ENCODE measurements at places on chromosomes 4 and X.

GRCh38 chr4:5823542-5824211 lies 69.2 kb downstream of the CRMP1 start:
- no peak for DNase-seq

DNA sequence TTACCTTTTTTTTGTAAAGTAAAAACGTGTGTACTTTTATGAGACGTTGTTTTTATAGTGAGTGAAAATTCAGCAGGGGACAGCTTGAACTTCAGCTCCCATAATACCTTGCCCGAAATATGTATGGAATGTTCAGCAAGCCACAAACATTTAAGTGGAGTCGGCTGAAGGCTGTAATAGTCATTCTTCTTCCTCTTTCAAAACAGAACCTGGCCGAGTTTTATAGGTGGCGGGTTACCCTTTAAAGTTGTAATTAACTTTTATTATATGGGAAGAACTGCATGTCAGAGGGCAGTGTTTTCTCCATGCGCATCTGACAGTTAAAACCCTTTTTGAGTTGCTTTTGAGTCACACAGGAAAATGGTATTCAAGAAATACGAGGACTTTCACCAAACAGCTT lies 50.7 kb downstream of the CLDN34 start:
- DNase-seq, result no peak

DNA sequence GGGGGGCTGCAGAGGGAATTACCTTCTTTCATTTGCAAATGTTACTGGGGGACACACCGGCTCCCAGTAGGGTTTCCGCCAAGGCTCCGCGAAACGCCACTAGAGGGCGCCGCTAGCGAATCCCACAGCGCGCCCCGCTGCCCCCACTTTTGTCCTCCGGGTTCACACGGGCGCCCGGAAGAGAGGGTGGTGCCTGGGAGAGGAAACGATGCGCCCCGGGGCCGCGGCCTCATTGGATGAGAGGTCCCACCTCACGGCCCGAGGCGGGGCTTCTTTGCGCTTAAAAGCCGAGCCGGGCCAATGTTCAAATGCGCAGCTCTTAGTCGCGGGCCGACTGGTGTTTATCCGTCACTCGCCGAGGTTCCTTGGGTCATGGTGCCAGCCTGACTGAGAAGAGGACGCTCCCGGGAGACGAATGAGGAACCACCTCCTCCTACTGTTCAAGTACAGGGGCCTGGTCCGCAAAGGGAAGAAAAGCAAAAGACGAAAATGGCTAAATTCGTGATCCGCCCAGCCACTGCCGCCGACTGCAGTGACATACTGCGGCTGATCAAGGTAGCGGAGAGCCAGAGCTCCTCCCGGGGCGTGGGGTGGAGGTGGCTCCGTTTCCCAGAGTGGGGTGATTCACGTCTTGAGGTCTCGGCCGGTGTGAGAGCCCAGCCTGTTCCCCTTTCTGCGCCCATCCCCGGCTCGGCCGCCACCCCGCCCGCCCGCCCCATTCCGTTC lies at the start of gene SAT1:
TSS of gene SAT1 (plus strand) at position 311 of the 726 bp plus-strand sequence. CDS start at position 490, 179 bp downstream.
- peak; percentile 90 for DNase-seq

GRCh38 chr4:150242820-150243458 lies 164.7 kb downstream of the DCLK2 start:
- DNase-seq, result no peak

GRCh38 chr4:40412866-40413795 lies 78.0 kb downstream of the CHRNA9 start:
- no peak for DNase-seq

GRCh38 chr4:184907216-184907615 lies 81.4 kb upstream of the ACSL1 start:
- no peak for DNase-seq

DNA sequence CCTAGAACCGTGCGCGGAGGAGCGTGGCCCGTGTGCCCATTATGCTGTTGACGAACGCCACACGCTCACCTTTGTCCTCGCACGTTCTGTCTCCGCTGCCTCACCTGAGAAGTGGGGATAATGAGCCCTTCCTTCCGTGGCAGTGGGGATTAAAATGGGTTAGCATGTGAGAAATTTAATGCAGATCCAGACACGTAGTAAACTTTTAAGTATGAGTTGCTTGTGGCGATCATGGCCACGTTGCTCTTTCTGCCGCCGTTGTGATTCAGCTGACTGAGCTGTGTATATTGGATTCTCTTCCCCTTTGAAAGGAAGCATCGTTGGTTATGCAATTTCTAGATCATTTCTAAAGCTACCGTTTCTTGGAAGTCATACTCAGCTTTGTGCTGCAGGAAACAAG lies 16.5 kb downstream of the TBC1D14 start:
- no peak for DNase-seq

- no peak for DNase-seq
These were observed 22.9 kb upstream of the FAT1 start for GRCh38 chr4:186746581-186746980.

- DNase-seq, result no peak
These were observed 382.8 kb downstream of the KLHL4 start for GRCh38 chrX:87900320-87900908.

- DNase-seq, result no peak
These were observed 150.7 kb upstream of the EOLA2 start for GRCh38 chrX:150088766-150089518.

DNA sequence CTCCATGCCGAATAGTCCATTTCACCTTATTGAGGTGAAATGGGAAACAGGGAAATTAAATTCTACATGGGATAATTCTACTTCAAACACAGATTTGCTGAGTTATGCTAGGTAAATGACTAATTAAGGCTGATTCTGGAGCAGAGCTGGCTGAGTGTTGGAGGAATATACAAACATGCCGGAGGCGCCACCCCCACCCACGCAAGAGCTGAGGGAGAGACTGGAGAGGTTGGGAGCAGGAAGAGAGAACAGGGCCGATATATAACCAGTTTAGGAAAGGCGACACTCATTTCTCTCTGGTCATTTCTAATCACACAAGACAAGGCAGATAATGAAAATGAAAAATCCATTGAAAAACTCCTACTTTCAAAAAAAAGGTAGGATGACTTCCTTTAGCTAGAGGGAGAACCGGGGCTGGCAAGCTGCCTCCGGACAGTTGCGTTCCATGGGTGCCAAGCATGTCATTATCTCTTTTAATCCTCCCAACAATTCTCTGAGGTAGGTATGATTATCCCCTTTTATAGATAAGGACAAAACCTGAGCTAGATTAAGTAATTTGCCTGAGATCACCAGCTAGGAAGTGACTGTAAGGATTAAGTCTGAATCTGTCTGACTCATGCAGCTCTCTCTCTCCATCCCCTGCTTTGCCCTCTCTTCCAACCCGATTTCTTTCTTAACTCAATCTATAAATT lies 27.6 kb upstream of the CFAP299 start:
- DNase-seq, result no peak

DNA sequence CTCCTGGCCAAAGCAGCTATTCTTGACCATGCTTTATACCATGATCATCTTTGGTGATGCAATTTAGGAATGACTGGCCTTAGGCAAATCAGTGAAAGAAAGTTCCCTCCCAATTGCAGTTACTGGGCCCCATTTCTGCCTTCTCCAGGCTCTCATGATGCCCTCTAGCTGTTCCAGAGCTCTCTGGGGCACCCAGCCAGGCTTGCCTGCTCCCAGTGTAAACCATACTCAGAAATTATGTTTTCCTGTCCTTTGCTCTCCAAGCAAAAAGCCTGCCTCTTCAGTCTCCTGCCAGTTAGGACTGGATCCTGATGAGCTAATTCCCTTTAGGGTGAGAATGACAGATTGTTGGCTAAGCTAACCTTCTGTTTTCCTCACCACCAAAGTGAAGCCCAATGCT lies 85.3 kb upstream of the RBPJ start:
- no peak for DNase-seq

GRCh38 chrX:93428497-93428896 lies 244.9 kb downstream of the NAP1L3 start:
- DNase-seq, result no peak

- no peak for DNase-seq
These were observed 214.6 kb upstream of the FAM241A start for GRCh38 chr4:111930659-111931058.

GRCh38 chr4:96205143-96205936 lies 365.4 kb downstream of the PDHA2 start:
- no peak for DNase-seq

- DNase-seq, result no peak
These were observed 2.0 kb downstream of the ANTXR2 start for GRCh38 chr4:80070880-80071603.

- DNase-seq, result no peak
These were observed 90.2 kb downstream of the SLC2A9 start for GRCh38 chr4:9931146-9931545.

DNA sequence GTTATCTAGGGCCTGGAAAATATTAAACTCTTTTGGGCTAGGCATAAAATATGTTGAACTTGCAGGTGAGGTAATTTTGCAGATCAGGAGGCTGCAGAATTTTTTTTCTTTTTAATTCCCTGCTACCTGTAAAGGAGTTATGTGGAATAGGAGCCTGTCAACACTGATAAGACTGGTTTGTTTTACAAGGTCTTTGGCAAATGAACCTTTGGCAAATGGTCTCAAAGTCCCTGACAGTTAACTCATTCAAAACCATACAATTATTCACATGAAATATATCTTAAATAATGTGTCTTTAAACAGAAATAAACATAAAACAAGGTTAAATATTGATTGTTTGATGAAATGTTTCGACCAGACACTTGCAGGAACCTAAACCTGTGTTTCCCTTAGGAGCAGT lies 340.2 kb downstream of the GASK1B start:
- DNase-seq, result no peak

- DNase-seq, result no peak
These were observed 35.8 kb downstream of the STOX2 start for GRCh38 chr4:183940864-183941263.

DNA sequence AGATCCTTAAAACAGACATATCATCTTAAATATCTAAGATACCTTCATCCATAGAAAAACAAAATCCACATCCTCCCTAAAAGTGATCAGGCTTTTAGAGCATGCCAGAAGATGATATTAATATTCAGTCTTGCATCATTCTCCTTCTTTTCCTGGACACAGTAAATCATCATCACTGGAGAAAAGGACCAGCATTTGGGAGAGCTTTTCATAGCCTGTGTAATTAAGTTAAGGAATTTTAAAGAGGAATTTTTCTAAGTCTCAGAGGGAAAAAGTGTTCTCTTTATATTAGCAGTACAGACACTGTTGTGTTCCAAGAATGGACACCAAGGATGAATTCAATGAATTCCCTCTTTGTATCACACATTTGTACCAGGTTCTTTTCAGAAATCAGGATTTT lies 696 bp downstream of the SCRG1 start:
- DNase-seq, result no peak

DNA sequence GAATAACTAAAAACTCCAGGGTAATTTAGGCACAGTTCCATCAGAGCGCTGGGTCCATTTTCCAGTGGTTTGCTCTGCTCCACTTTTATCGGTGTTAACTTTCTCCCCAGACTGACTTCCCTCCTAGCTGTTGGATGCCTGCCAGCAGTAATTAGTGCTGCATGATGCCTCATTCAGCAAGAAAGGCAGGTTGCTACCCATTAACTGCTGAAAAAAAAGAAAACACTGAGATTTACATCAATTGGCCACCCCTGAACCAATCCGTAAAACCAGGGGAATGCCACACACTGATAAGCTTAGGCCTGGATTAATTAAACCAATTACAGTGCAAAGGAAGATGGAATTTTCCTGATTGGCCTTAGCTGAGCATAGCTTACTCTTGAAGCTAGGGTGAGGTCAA lies 182.4 kb upstream of the CXXC4 start:
- DNase-seq, result no peak
